OCI-LY7 (cell line): ENCODE measurements at places on chromosomes 16 and 17.

DNA sequence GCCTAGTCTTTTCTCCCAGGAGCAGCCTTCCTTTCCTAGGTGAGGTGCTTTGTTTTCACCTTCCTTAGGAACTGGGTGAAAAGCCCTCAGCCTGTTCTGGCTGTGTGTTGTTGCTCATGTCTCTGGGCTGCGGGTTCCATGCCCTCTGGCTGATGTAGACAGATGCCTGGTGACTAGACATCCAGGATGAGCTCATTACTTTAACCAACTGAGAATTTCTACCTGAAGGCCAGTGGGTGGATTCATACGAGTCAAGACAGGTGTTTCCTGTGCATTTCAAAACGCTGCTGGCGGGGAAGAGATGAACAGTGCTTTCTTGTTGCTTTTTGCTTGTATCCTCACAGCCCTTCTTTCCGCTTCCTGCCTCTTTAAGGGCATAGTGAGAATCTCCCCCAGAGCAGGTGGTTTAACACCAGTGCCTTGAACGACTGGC is 22.3 kb downstream of the SAP30BP start:
- DNase-seq: peak; percentile 98

GRCh38 chr17:66772148-66772812 is 62.6 kb upstream of the CACNG5 start:
- DNase-seq: no peak

- no peak for DNase-seq
These were observed 23.0 kb upstream of the TMEM132E start for GRCh38 chr17:34556384-34556783.

- DNase-seq: no peak
These were observed 33.0 kb downstream of the TEX2 start for GRCh38 chr17:64229815-64230728.

GRCh38 chr17:81641825-81642489 is 5.0 kb downstream of the TSPAN10 start:
- DNase-seq: no peak

- DNase-seq: no peak
These were observed 201.1 kb upstream of the ASIC2 start for GRCh38 chr17:33494151-33494550.

- DNase-seq: no peak
These were observed 5.0 kb downstream of the CARHSP1 start for GRCh38 chr16:8863594-8864424.

DNA sequence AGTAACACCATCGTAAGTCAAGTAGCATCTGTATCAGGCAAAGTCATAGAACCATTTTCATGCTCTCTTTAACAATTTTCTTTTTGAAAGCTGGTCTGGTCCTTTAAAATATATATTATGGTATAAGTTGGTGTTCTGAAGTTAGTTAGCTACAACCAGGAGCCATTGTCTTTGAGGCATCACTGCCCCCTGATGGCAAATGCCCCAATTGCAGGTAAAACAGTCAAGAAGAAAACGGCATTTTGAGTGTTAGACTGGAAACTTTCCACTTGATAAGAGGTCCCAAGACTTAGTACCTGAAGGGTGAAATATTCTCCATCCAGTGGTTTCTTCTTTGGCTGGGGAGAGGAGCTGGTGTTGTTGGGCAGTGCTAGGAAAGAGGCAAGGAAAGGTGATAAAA is 14.1 kb downstream of the TP53 start:
- peak; percentile 29 for DNase-seq

GRCh38 chr16:60731329-60732050 is 1304.7 kb downstream of the CDH8 start:
- no peak for DNase-seq

GRCh38 chr17:35627417-35627816 is 40.3 kb downstream of the AP2B1 start:
- no peak for DNase-seq

DNA sequence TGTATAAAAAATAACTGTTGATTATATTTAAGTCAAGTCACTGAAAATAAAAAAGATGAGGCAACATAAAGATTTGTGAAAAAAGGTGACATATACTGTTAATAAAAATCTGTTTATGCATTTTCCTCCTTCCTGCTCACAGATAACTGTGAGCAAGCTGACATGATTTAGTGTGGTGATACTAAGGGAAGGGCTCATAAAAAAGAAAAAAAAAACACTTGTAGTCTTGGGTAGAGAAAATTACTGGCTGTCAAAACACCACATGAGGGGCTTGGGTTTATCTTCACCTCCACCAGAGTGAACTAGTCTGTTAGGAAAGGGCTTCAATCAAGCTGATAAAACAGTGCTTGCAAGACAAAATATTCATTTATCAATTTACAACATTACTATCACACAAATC is 247.6 kb downstream of the CNTNAP4 start:
- no peak for DNase-seq

- DNase-seq: no peak
These were observed 1.8 kb downstream of the PIK3R5 start for GRCh38 chr17:8963647-8964258.

DNA sequence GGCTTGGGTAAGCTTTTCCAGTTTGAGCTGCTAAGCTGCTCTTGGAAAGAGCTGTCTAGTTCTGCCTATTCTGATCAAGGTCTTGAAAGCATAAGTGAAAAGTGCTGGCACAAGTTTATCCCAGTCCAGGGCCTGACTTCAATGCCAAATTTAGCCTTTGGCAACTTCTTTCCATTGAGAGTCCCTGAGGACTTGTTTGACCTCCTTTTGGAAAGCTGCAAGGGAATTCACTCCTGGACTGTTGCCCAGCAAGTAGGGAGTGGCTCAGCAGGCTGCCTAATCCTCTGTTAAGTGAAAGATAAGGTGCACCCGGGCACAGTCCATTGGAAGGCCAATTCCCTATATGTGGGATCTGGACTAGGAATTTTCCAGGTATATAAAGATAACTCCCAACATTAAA is 16.0 kb upstream of the TANC2 start:
- DNase-seq: no peak

DNA sequence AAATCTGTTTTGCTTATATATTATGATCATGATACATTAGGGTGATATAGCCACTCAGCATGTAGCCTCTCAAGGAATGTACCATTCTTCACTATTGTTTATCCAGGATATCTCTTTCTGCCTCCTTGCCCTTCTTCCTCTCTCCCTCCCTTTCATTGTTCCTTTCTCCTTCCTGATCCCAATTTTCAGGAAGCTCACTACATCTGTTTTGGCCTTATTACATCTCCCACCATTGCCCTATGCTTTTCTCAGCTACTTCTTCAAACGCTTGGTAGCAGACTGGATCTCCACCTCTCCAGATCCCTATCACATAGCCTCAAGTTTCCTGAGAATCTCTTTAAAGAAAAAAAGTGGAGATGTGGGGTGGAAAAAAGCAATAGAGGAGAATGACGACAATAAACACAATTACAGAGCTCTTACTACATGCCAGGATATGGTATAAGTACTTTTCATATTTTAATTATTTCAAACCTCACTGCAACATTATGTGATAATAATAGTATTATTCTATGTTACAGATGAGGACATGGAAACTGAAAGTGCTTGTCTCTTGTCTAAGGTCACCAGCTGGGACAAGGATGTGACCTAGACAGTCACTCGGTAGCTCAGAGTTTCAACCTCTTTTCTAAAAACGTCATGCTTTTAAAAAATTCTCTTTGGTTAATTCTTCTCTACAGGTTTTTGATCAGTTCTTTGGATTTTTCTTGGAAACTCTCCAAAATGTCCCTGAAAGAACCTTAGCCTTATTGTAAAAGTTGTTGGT is 959.1 kb downstream of the CDH11 start:
- peak; percentile 75 for DNase-seq

DNA sequence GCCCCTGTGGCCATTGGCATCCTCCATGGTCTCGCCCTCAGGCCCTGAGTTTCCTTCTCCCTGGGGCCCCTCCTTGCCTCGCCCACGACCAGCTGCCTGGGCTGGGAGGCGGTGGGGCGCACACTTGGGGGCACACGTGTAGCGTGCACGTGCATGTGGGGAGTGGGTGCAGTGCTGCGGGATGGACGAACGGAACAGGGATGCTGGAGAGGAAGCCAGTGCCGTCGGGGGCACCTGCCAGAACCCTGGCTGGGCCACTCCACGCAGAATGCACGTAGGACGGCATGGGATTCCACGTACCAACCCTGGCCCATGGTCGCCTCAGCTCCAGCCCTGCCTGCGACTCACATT is 80.4 kb downstream of the KLHDC4 start:
- no peak for DNase-seq

- no peak for DNase-seq
These were observed 1.9 kb downstream of the SLC16A3 start for GRCh38 chr17:82230609-82231311.

GRCh38 chr17:3962217-3962964 is 1.8 kb downstream of the ATP2A3 start:
- peak; percentile 62 for DNase-seq

DNA sequence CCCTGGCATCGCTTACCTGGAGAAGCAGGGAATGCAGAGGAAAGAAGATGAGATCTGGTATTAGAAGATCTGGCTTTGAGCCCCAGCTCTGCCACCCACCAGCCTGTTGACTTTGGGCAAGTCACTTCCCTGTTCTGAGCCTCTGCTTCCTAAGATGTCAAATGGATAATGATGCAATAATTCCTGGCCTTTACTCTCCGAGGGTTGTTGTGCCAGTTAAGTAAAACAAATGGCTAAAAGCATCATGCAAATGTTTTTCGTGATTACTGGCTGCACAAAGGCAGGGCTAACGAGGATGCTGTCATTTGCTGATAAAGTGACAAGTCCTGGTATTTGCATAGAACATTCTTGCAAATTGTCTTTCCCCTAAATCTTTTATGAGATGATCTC is 1.3 kb upstream of the ZNF821 start:
- no peak for DNase-seq

GRCh38 chr17:50265690-50266315 is 8.5 kb upstream of the TMEM92 start:
- DNase-seq: no peak

DNA sequence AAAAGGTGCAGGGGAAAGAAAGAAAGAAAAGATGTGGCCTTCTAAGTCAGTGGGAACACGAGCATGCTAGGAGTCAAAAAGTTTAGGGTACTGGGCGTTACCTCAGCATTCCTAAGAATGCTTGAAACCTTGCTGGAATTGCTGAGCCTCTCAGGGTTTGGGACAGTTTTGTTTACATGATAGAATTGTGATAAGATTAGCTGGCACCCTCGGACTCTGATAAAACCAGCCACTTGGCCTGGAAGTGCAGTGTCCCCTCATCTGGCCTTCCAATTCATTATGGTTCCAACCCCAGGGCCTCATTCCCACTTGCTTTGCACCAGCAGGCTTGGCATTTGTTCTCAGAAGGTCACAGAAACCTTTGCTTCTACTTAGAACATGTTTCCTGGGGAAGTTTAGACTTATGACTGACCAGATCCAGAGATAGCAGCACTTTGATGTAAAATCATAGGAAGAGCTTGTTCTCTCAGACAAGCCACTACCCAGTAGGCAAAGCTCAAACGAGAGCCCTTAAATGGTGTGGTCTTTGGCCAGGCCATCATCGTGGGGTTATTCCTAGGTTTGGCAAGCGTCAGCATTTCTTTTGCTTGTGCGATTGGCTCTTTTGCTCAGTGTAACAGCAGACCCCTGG is 8.0 kb downstream of the SGF29 start:
- DNase-seq: no peak

- peak; percentile 92 for DNase-seq
These were observed 54.1 kb downstream of the XYLT1 start for GRCh38 chr16:17416461-17417311.

- DNase-seq: no peak
These were observed 2.8 kb downstream of the VAT1 start for GRCh38 chr17:43019418-43019817.

DNA sequence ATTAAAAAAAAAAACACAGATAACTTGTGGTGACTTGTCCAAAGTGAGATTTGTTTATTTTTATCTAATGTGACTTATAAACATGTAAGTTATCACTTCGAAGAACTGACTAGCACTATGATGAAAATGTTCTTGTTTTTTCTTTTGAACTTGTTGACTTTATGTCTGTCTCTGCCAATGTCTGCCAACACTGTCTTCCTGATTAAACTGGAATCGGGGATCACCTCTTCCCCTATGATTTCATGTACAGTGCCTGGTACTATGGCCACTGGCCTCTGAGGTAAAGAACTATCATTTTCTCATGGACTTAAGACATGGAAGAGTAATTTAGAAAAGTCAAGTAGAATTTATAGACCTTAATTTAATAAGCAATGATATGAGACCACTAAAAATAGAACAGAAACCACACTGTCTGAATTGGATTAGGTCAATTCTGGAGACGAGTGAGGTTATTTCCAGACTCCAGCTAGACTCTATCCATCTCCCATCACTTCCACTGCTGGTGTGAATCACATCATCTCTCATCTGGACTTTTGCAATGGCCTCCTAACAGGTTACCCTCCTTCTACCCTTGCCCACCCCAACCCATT is 8.9 kb downstream of the C17orf78 start:
- DNase-seq: no peak

- DNase-seq: no peak
These were observed 230.1 kb downstream of the CBLN1 start for GRCh38 chr16:49051576-49051975.

DNA sequence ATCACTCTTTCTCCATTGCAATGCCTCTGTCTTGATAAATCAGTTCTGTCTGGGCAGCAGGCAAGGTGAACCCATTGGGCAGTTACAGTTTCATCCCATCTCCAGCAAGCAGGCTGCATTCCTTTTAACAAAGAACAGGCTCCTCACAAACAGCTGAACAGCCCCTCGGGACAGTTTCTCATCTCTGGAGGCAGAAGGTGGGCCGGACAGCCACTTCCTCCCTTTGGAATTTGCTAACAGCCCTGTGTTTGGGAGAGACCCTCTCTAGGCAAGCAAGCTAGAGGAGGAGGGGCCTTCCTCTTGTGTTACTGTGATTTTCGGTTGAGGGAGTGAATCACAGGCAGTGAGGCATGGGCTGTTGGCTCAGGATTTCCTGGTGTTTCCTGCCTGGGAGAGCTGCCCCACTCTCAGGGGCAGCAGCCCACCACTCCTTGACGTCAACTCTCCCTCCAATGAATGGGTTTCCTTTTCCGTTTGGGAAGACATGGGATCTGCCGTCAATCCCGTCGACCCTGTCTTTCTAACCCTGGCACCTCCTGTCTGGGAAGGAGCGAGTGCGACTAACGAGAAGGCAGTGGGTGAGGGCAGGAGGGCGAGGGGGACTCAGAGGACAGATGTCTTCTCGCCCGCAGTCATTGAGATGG is 3.7 kb upstream of the PGS1 start:
- no peak for DNase-seq

- DNase-seq: no peak
These were observed 89.0 kb downstream of the SALL1 start for GRCh38 chr16:51062039-51062438.

- peak; percentile 93 for DNase-seq
These were observed at the start of the genes LRRC3C and ORMDL3 for GRCh38 chr17:39927101-39927928. TSS of gene LRRC3C (plus strand) at chr17:39927732. CDS start at chr17:39941524, 13,792 bp downstream. TSS of gene ORMDL3 (minus strand) at chr17:39927601. CDS start at chr17:39924203, 3,398 bp downstream.

- peak; percentile 83 for DNase-seq
These were observed 29.3 kb downstream of the MXRA7 start for GRCh38 chr17:76681222-76682137.

GRCh38 chr17:33753452-33753851 is 460.4 kb upstream of the ASIC2 start:
- DNase-seq: peak; percentile 24

- no peak for DNase-seq
These were observed 114.0 kb downstream of the CHD9 start for GRCh38 chr16:53168744-53169143.
